Tibial nerve (tissue), 4 donors: ENCODE measurements at places on chromosomes 4 and X. TPM values are rescaled to one million over a fixed set of nuclear protein-coding genes. Genes with fewer than 3 reads are reported as not detected.

- no peaks in the 10 kb centered on the region for H3K4me1 ChIP-seq
- DNase-seq, result no peak
- no peak overlapping the region for H3K27ac ChIP-seq
- no peak overlapping the region for H3K4me3 ChIP-seq
- no peaks in the 10 kb centered on the region for H3K36me3 ChIP-seq
Observed at GRCh38 chrX:64842492-64842891, 133.8 kb downstream of the ZC4H2 start.

DNA sequence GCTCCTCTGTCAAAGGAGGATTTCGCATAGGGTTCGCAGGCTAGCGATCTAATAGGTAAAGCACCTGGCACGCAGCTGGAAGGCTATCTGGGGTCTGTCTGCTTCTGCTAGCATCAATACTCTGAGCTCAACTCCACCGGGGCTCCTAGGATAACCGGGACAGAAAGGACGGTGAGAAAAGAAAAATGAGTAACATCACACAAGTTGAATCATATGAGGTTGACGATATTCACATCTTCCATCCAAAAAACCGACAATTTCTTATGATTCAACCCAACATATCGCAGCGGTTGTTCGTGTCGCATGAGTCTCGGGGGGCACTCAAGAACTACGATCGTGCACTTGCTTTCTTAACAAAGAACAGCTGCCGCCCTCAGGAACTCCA, 1.8 kb downstream of the PROM1 start:
- no peak for DNase-seq
- H3K36me3 ChIP-seq, result no peaks in the 10 kb centered on the region
- no peaks in the 10 kb centered on the region for H3K27me3 ChIP-seq
- H3K4me1 ChIP-seq, result peaks cover 22% of the 10 kb centered on the region
- H3K4me3 ChIP-seq, result peak overlapping the region; percentile 48

GRCh38 chrX:148024425-148025148, 43.5 kb downstream of the FMR1NB start:
- no peaks in the 10 kb centered on the region for H3K36me3 ChIP-seq
- no peaks in the 10 kb centered on the region for H3K4me1 ChIP-seq
- DNase-seq, result no peak
- H3K27ac ChIP-seq, result no peak overlapping the region
- H3K4me3 ChIP-seq, result no peak overlapping the region

GRCh38 chrX:66262807-66263206, 98.8 kb downstream of the HEPH start:
- H3K27ac ChIP-seq, result no peak overlapping the region
- H3K36me3 ChIP-seq, result no peaks in the 10 kb centered on the region
- no peak for DNase-seq

GRCh38 chr4:113394108-113394729, 344.8 kb downstream of the ANK2 start:
- H3K27ac ChIP-seq, result no peak overlapping the region
- H3K4me1 ChIP-seq, result no peaks in the 10 kb centered on the region
- no peak for DNase-seq
- no peak overlapping the region for H3K4me3 ChIP-seq
- no peaks in the 10 kb centered on the region for H3K36me3 ChIP-seq

GRCh38 chr4:94455081-94455480, 3.3 kb downstream of the PDLIM5 start:
- H3K27me3 ChIP-seq, result no peaks in the 10 kb centered on the region
- no peaks in the 10 kb centered on the region for H3K36me3 ChIP-seq
- H3K4me3 ChIP-seq, result no peak overlapping the region
- peak; percentile 23 for DNase-seq

DNA sequence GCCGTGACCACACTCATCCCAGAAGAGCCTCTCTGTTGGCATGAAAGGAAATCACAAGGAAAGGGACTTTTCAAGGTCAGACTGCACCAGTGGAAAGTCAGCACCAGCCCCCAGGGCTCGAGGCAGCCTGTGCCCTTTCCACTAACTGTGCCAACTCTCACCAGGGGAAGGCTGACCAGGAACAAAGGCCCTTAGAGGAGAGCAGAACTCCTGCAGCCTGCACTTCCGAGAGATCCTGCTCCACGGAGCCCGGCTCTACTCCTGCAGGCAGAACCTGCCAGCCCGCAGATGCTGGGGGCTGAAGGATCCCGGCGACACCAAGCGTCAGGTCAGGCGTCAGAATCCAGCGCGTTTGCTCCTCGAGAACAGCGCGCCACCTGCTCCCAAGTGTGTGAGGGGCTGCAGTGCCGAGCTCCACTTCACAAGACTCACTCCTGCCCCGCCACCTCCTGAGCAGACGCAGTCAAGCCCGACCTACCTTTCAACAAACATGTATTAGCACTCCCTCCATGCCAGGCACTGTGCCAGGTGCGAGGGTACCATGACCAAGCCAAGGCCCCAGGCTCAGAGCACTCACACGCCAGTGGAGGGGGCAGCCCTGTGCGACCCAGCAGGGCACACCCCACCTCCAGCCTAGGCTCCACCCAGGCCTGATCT, 13.6 kb upstream of the HELT start:
- DNase-seq, result peak; percentile 12
- peaks cover 48% of the 10 kb centered on the region for H3K27me3 ChIP-seq
- no peak overlapping the region for H3K27ac ChIP-seq

- H3K4me3 ChIP-seq, result peak overlapping the region; percentile 12
- no peaks in the 10 kb centered on the region for H3K36me3 ChIP-seq
- peaks cover 59% of the 10 kb centered on the region for H3K4me1 ChIP-seq
- no peak overlapping the region for H3K27ac ChIP-seq
- H3K27me3 ChIP-seq, result no peaks in the 10 kb centered on the region
- no peak for DNase-seq
Observed at GRCh38 chrX:24153178-24153795, 3.8 kb downstream of the ZFX start.

- no peaks in the 10 kb centered on the region for H3K36me3 ChIP-seq
- H3K27ac ChIP-seq, result no peak overlapping the region
- no peak for DNase-seq
- H3K4me1 ChIP-seq, result no peaks in the 10 kb centered on the region
- no peak overlapping the region for H3K4me3 ChIP-seq
Observed at GRCh38 chr4:8763966-8764901, 107.4 kb downstream of the HMX1 start.

GRCh38 chr4:37995981-37996775, 36.0 kb downstream of the PTTG2 start:
- DNase-seq, result no peak
- H3K4me3 ChIP-seq, result no peak overlapping the region
- H3K27me3 ChIP-seq, result no peaks in the 10 kb centered on the region
- H3K36me3 ChIP-seq, result no peaks in the 10 kb centered on the region
- H3K27ac ChIP-seq, result no peak overlapping the region
- peaks cover 17% of the 10 kb centered on the region for H3K4me1 ChIP-seq

DNA sequence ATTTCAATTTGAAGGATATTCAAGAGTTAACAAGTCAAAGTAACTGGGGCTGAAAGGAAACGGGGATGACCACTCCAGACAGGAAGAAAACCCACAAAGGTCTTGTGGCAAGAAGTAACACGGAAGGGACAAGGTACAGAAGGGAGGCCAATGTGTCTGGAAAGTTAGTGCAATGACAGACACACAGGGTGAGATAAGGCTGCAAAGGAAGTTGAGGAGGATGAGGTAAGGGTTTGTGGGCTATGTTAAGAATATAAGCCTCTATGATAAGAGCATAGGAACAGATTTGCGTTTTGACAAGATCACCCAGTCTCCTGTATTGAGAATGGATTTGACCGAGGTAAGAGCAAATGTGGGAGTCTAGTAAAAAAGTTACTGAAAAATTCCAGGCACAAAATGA, 21.9 kb upstream of the EMCN start:
- H3K36me3 ChIP-seq, result no peaks in the 10 kb centered on the region
- H3K27me3 ChIP-seq, result no peaks in the 10 kb centered on the region

GRCh38 chr4:44632089-44632488, 19.3 kb downstream of the YIPF7 start:
- H3K27me3 ChIP-seq, result no peaks in the 10 kb centered on the region
- no peak for DNase-seq
- no peak overlapping the region for H3K4me3 ChIP-seq
- H3K36me3 ChIP-seq, result no peaks in the 10 kb centered on the region
- no peak overlapping the region for H3K27ac ChIP-seq

GRCh38 chr4:19151684-19152083, 1100.0 kb upstream of the SLIT2 start:
- H3K4me3 ChIP-seq, result no peak overlapping the region
- no peaks in the 10 kb centered on the region for H3K36me3 ChIP-seq
- no peaks in the 10 kb centered on the region for H3K27me3 ChIP-seq
- H3K4me1 ChIP-seq, result no peaks in the 10 kb centered on the region

- H3K27me3 ChIP-seq, result peaks cover 9% of the 10 kb centered on the region
- H3K27ac ChIP-seq, result no peak overlapping the region
- H3K4me1 ChIP-seq, result no peaks in the 10 kb centered on the region
- DNase-seq, result no peak
- H3K4me3 ChIP-seq, result no peak overlapping the region
Observed at GRCh38 chrX:131187206-131187605, 101.9 kb downstream of the IGSF1 start.

- no peaks in the 10 kb centered on the region for H3K4me1 ChIP-seq
- DNase-seq, result no peak
- H3K4me3 ChIP-seq, result no peak overlapping the region
- no peaks in the 10 kb centered on the region for H3K27me3 ChIP-seq
- H3K36me3 ChIP-seq, result no peaks in the 10 kb centered on the region
- H3K27ac ChIP-seq, result no peak overlapping the region
Observed at GRCh38 chrX:149469406-149469805, 35.7 kb downstream of the IDS start.

DNA sequence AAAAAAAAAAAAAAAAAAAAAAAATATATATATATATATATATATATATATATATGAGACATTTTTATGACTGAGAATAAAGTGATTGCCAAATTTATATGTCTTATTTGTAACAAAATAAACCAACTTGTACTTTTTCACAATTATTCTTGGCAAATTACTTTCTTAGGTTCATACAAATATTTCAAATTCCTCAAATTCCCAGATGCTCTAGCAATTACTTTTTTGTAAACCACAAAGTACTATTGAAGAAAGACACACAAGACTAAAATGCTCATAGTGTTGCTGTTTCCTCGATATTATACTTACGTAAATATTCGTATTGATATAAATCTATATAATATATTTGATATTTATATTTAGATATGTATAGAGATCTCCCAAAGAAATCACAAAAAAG, 390.0 kb downstream of the FAT4 start:
- no peak for DNase-seq
- H3K4me3 ChIP-seq, result no peak overlapping the region
- no peaks in the 10 kb centered on the region for H3K27me3 ChIP-seq
- no peaks in the 10 kb centered on the region for H3K4me1 ChIP-seq

Gene GLRB
- 1.9 TPM for total RNA-seq

Gene EREG
- total RNA-seq, result not detected

Gene ANXA5
- total RNA-seq, result 271 TPM

Gene NOX1
- total RNA-seq, result not detected

Gene RBMXL3
- not detected for total RNA-seq
